ENCODE measurements at places on chromosomes 2 and 18.

DNA sequence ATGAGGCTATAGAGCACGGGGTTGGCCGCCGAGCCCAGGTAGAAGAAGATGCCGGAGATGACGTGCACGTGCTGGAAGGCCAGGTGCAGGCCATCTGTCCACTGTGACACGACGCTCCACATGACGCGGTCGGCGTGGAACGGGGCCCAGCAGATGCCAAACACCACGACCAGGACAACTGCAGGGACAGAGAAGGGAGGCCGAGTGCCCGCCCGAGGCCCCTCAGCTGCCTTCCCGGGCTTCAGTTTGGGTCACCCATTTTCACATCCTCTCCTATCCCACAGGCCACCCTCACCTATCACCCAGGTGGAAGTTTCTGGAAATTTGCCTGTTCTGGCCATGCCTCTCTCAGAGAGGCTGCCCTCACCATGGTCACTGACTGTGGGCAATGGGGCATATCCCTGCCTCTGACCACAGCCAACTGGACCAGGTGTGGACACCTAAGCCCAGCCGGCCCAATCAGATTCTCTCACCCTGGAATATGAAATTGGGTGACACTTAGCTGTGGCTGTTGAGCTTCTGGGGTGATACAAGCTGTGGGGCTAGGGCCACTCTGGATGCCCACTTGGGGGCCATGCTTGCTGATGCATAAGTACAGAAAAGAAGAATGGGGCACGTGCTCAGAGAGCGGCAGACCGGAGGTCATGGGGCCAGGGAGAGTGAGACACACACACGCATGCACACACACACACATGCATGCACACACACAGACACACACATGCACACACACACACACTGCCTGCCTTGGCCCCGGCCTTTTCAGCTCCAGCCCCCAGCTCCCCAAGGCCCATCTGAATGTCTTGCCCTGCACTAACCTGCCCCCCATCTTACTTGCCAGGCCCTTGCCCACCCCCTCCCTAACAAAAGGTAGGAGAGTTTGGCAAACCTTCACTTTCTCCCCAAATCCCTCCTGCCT, 4.7 kb downstream of the NMUR1 start:
- DNase-seq = no peak

DNA sequence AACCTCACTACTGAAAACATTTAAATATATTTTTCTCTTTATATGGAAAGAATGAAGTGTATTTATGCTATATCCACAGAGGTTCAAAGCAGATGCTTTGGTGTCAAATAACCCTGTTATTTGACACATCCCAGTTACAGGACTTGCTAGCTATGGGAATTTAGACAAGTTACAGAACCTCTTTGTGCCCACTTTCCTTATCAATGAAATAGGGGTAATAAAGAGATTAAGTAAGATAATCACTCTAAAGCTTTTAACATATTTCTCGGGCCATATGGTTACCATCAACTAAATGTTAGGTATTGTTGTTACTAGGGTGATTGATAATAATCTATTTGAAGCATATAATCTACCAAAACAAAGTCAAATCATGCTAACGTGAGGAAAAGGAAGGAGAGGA, 1660.6 kb upstream of the NXPH2 start:
- no peak for DNase-seq

GRCh38 chr2:108612153-108612513, 77.9 kb downstream of the LIMS1 start:
- DNase-seq = no peak

- DNase-seq = no peak
These were observed 962.3 kb upstream of the NRXN1 start for GRCh38 chr2:51994123-51994763.

DNA sequence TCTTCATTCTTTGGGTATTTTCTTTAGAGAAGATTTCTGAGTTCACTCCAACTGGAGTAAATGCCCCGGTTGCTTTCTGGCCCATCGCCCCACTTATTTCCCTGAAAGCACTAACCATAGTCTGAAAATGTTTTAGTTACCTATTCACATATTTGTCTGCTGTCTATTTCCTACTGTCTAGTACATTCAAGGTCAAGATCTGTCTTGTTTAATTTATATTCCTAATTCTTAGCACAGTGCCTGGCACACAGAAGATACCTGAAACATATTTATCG, 134.4 kb upstream of the KLHL14 start:
- no peak for DNase-seq

- DNase-seq = no peak
These were observed 248.6 kb downstream of the NDUFA10 start for GRCh38 chr2:239776436-239777005.

DNA sequence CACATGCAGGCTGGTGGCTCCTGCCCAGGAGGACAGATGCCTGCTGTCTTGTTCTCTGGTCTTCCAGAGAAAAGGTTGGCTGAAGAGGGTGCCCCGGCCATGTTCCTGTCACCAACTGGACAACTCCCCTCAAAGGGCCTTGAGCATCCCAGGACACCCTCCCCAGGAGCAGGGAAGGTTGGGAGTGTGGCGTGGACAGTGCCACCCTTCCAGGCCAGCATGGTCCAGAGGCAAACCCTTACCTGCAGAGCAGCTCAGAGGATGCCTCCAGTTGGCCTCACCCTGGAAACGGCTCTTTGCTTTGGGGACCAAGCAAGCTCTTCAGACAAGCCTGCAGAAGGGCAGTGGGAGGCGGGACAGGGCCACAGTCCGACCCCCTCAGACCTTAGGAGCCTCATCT, 4.9 kb upstream of the GPC1 start:
- DNase-seq = no peak

All from iris pigment epithelial cell (primary cell).